Motor neuron (in vitro differentiated cells): ENCODE measurements at places on chromosomes 6 and 20.
A peak's percentile ranks its signal among the peaks of the same experiment; 100 is the strongest.

GRCh38 chr6:163607792-163608191 lies 193.3 kb downstream of the QKI start:
- peak; percentile 57 for ATAC-seq

DNA sequence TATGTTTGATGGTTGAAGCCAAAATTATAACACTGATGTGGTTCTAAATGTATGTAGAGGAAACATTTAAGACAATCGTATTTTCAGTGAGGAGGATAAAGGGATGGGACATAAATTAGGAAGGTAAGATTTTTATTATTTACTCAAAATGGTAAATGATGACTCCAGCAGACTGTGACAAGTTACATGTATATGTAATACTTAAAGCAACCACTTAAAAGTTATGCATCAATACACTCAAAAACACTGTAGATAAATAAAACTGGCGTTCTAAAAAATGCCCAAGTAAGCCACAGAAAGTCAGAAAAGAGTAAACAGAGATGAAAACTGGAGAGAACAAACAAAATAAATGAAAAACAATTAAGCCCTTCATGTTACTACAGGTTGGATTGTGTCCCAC lies 18.7 kb downstream of the HLA-DMB start:
- ATAC-seq: no peak

DNA sequence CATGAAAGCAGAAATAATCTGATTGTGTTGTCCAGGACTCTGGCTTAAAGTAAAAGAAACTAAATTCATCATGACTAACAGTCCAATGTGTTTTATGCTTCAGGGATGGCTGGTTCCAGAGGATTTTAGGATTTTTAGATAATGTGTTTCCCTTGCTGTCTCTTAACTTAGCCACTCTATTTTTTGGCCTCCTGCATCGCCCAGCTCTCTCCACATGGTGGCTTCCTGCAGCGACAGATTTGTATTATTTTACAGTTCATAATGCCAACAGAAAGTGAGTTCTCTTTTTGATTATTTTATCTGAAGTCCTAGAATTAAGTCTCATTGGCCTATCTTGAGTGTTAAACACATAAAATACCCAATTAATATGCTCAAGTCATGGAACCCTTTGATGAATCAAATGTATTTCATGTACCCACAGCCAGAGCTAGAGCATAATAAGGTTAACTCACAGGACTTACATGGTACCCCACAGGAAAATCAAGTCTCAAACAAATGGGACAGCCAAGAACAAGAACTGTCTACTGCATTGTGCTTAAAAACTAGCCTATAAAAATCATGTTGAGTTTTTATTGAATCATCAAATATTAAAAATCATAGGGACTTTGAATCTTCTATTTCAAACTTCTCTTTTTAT lies 582.5 kb downstream of the DOK5 start:
- ATAC-seq: no peak

GRCh38 chr6:164121527-164121926 lies 707.0 kb downstream of the QKI start:
- no peak for ATAC-seq

DNA sequence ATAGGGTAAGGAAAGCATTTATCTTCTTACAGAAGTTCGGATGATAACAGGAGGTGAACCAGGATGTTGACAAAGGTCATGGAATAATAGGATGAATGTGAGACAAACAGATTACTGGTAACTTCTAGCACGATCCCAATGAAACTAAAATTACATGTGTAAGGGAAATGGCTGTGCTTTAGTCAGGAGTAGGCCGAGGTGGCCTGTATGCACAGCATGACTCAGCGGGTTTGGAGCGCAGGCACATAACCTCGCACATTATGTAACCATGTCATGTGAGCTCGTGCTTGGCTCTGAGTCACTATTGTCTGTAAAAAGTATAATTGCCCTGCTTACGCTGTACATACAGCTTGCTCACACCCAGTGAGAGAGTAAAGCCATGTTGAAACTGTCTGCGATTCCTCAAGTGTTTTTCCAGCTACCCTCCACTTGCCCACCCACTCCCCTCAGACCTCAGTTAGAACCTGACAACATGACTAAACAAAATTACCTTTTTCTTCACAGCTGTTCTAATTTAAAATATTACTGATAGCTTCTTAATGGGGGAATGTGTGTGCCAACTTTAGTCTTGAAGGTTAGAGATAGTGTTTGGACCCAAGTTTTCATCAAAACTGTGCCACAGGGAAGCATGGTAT lies 8.2 kb downstream of the CYB5R4 start:
- peak; percentile 89 for ATAC-seq

GRCh38 chr20:33531047-33531877 lies 41.4 kb downstream of the CBFA2T2 start:
- ATAC-seq: peak; percentile 41

- peak; percentile 72 for ATAC-seq
Measured at GRCh38 chr6:149484733-149485700, at the start of gene ZC3H12D. ZC3H12D (minus strand) TSS chr6:149485014; CDS start chr6:149474543, 10,471 bp downstream.

DNA sequence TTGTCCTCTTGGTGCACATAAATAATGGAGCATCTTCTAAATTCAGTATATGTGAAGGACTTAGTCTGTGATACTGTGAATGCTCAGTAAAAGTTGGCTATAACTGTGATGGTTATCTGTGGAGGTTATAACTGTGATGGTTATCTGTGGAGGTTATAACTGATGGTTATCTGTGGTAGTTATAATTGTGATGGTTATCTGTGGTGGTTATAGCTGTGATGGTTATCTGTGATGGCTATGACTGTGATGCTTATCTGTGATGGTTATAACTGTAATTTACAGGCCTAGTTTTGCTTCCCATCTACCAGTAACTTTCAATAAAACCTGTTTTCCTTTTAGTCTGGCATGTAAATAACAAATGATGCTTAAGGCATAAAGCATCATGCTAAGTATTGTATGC lies 16.5 kb downstream of the PTK7 start:
- ATAC-seq: no peak

- ATAC-seq: no peak
Measured at GRCh38 chr6:89711801-89712200, 73.3 kb upstream of the LYRM2 start.

- ATAC-seq: no peak
Measured at GRCh38 chr6:33276581-33276863, 401 bp upstream of the B3GALT4 start.

GRCh38 chr6:16494793-16495192 lies 256.4 kb downstream of the GMPR start:
- peak; percentile 56 for ATAC-seq

DNA sequence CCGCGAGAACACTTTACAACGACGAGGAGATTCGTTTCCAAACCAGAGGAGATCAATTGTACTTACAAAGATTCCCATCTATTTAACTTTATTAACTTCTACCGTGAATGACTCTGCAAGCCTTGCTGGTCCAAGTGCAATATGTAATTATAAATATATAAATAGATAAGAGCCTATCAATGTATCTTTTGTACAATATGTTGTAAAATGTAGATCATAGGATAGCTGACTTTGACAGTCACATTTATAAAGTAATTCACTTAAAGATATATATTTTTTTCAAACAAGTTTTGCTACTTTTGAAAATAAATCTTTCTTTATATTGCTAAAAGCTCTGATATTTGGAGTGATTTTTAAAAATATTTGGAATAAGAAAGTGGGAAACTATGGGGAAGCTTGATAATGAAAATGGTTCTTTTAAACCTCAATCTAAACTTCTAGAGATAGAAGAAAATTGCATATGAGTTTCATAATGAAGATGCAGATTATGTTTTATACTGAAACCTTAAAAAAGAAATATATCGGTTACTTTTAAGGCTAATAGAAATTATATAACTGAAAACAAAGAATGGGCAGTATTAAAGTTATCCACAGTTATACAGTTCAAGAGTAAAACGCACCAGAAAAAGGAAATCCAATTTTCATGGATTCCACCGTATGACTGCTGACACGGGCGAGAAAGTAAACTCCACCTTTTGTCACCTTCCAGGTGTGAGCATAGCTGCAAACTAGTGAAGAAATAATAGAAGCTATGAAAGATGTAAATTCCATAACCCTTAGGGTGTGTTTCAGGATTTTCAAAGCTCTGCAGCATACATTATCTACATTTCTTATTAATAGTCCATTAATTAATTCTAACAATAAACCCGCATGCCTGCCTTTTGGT lies 3.3 kb downstream of the TCF21 start:
- no peak for ATAC-seq

DNA sequence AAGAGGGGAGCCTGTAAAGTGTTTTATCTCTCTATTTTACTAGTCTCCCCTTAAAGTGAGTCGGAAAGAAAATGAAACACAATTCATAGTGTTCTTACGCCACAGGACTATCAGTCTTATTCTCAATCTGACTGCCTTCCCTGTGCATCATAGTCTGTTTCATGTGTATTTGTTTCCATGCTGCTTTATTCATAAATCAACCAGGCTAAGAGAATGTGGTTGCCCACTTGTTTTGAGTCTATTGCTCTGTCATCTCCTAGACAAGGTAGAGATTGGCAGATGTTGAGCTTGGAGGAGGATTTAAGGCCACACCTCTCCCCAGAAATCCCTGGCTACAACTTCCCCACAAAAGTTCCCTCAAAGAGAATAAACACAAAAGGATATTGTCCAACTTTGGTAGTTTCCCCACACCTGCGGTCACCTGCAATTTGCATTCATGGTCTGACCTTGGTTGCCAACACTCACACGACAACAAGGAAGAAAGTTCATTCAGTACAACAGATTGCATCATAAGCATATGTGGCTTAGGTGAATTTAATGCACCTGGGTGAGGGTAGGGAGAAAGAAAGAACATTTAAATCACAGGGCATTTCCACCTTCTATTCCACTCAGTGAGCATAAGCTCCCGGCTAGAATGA lies 167.1 kb upstream of the FBXL4 start:
- ATAC-seq: no peak

DNA sequence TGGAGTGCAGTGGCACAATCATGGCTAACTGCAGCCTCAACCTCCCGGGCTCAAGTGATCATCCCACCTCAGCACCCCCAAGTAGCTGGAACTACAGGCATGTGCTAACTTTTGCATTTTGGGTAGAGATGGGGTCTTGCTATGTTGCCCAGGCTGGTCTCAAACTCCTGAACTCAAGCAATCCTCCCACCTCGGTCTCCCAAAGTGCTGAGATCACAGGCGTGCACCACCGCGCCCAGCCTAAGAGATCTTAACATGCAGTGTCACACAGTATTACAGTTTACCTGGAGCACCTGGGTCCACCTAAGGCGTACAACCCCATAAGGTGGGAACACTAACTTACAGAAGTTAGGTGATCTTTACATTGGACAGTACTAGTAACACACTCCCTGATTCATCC lies 29.5 kb downstream of the TMEM242 start:
- no peak for ATAC-seq

DNA sequence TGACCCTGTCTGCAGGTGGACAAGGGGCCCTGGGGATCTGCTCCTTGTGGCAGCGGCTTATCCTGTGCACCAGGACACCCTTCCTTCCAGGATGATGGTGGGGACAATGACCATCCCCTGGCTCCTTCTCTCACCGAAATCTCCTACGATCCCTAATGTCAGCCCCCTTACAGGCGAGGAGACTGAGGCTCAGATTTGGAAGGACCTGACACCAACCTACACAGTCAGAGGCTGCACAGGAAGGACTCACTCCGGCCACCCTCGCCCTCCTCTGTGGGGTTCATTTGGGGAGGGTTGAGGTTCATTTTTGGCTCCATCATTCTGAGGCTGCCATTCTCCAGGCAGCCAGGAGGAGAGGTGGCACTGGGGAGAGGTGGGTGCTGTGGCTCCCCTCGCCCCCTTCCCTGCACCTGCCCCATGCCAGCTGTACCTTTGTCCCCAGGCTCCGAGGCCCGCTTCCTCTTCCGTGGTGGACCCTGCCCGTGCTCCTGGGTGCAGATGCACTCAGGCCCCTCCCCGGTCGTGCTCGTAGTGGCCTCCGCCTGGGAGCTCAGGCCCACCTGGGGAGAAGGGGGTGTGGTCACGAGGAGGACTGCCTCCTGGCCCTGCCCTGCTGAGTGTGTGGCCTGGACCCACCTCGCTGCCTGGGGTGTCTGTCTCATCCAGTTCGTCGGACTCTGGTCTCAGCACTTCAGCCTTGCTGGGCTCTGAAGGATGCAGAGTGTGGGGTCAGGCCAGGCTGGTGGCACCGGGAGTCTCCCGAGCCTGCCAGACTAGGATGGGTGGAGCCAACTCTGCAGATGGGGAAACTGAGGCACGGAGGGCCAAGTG lies 5.3 kb upstream of the CABLES2 start:
- ATAC-seq: no peak

DNA sequence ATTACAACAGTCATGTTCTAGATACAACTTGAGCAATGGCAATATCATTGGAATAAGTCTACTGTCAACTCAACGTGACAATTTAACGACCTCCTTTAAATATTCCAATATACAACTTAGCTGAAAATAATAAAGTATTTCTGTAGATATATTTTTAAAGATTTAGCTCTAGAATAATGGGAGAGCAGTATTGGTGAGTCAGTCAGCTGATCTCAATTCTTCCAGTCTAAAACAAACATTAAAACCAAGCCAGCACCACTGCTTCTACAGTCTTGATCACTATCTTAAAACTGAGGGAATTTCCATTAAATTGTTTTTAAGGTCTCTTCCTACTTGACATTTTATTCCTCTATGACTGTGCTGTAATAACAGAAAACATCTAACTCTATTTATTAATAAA lies 38.2 kb downstream of the NOL7 start:
- no peak for ATAC-seq
